ENCODE measurements at places on chromosomes 2 and 18.

DNA sequence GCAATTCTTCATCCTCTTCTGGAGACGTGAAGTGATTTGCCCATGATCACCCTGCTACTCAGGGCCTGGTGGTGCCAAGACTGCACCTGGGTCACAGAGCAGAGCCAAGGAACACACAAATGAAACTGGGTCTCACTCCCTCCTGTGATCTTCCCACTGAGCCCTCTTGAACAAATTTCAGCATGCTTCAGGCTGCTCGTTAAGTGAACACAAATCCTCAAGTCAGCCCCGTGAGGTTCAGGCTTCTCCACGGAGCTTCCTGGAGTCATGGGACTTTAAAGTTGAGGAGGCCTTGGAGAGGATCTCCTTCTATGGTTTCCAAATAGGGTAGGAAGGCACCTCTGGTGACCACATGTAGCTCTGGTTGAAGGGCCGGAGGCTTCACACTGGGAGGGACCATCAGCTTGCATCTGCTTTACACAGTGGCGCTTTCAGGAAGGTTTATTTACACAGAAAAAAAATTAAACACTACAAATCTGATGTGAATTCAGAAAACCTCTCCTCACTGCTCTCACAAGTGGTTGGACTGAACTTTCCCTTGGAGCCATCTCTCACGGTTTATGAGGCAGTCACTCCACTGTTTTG, 255.4 kb downstream of the LOXHD1 start:
- no peak for DNase-seq

- no peak for DNase-seq
Observed at GRCh38 chr2:216663846-216664245, 30.6 kb downstream of the IGFBP2 start.

DNA sequence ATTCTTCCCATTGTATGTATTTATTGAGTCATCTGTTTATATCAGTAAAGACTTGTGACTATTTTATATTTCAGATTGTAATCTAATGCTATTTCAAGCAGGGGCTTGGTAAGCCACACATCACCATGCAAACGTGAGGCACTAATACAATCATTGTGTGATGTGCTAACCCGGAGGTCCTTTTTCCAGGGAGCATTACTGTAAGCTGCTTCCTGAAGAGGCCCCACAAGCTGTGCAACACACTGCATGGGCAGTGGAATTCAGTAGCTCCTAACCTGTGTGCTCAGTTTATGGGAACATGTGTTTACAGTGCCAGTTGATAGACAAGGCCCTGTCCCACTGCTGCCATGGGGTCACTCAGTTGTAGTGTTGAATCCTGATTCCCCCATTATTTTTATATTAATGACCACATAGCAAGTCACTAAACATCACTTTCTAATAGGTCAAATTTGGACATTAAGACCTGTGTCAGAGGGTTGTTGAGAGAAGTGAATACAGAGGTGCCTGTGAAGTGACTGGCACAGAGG, 162.9 kb downstream of the FHOD3 start:
- no peak for DNase-seq

DNA sequence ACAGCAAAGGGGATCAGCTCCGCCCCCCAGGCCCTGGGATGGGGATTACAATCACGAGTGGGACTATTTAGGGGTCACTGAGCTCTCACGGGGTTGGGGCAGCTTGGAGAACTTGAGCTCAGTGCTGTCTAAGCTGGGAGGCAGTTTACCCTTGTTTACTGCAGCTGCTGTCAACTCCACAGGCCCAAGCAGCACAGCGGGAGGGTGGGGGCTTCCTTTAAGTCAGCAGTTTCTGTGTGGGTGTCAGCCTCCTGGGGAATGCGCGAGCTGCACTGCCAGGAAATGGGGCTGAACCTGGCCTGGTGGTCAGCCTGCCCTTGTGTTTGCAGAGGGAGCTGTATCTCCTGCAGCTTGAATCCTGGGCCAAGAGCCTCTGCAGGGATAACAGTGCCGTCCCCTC, 29.8 kb downstream of the TOGARAM2 start:
- no peak for DNase-seq

DNA sequence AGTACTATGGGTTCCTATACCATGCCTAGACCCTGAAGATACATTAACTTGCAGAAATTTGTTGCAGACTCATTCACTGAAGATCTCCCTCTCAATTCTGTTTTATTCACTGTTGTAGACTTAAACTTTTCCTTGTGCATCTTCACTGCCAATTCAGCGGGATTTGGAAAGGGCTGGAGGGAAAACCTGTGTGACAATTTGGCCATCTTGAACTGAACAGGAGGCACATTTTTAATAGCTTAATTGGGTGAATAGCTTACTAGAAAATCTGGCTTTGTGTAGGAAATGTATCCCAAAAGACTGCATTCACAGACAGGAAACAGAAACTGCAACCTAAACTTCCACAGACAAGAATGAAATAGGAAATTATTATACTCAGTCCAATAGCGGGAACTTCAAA, 512.3 kb downstream of the XIRP2 start:
- no peak for DNase-seq

DNA sequence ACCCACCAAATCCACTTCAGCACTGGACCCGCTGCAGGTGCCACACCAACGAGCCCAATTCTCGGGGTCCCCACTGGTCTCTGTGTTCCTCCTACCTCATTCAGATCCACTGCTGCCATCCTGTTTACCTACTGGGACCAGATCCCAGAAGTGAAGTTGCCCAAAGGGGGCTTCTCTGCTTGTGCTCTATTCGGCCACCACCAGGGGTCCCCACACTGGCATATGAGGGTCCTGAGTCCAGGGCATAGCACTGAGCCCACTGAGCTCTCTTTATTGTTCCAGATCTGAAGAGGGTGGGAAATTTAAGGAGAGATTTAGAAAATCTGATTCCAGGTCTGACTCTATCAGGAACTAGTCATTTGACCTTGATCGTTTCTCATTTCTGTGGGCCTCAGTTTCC, 2.4 kb downstream of the GPR45 start:
- peak; percentile 14 for DNase-seq

GRCh38 chr2:55401124-55401523, 18.5 kb downstream of the CCDC88A start:
- no peak for DNase-seq

GRCh38 chr2:235928751-235929370, 239.3 kb downstream of the GBX2 start:
- no peak for DNase-seq

- no peak for DNase-seq
Observed at GRCh38 chr2:10188729-10189305, 66.3 kb downstream of the RRM2 start.

GRCh38 chr2:127841466-127842178, 16.3 kb downstream of the POLR2D start:
- no peak for DNase-seq

- no peak for DNase-seq
Observed at GRCh38 chr2:10056439-10056838, 13.1 kb downstream of the KLF11 start.

- no peak for DNase-seq
Observed at GRCh38 chr18:63445037-63445436, 22.8 kb upstream of the VPS4B start.

- peak; percentile 92 for DNase-seq
Observed at GRCh38 chr18:50297621-50298442, 10.3 kb upstream of the CXXC1 start.

GRCh38 chr2:239355724-239356123, 45.1 kb downstream of the HDAC4 start:
- DNase-seq, result no peak

- DNase-seq, result no peak
Observed at GRCh38 chr2:210440206-210440605, 36.4 kb downstream of the LANCL1 start.

GRCh38 chr18:8107426-8107825, 501.8 kb upstream of the RAB12 start:
- no peak for DNase-seq

GRCh38 chr18:10265560-10266333, 188.7 kb upstream of the APCDD1 start:
- DNase-seq, result peak; percentile 35

DNA sequence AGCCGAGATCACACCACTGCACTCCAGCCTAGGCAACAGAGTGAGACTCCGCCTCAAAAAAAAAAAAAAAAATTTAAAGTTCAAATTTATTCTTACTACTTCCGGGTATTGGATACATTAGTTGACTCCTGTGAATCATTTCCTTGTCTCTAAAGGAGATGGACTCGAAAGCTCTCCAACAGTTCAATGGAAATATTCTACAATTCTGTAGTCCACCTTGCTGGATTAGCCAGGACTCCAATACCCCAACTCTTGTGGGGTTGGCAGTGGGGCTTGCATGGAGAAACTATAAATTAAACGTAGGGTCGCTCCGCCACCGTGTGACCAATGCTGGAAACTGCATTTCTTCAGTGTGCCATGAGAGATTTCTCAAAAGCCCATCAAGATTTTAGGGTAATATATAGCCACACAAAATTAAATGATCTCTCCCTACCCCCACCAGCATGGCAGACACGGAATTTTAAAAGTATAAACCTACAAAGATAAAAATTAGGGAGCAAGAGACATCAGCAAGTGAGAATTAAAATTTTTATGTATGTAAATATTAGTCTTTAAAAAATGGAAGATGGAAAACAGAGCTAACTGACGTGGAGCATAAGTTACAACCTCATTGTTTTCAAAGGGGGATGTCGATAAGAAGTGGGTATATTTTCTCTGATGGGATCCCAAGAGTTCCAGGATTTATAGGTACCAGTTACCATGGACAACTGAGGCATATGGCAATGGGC, 27.8 kb upstream of the GAREM2 start:
- peak; percentile 87 for DNase-seq

DNA sequence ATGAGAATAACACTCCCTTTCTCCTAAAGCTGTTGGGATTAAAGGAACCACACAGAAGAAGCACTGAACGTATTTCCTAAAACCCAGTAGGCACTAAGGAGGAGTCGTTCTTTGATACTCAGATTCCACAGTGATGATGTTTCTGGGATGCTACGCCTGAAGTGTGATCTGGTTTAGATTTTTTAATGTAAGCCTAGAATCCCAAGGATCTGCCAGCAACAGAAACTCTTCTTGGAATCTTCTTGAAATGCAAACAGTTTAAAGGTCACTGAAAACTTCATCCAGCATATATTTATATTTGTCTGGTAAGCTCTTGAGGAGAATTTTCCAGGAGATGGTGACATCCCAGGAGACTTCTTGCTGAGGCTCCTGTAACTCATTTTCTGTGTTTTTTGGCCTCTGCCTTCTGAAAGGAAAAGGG, 247.6 kb upstream of the TRIB2 start:
- DNase-seq, result no peak

DNA sequence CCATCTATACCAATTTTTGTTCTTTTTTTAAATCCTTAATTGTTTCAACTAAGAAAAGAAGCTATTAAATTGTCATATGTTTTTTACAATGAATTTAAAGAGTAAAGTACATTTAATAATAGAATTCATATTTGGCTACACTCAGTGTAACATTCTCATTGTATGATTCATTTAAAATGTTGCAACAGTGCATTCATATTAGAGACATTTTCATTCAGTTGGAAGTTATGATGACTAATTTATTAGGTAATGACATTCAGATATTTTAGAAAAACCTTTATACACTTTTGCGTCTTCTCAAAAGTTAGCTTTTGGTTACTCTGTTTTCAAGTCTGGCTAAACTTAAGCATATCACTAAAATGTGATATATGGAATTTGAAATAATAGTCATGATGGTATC, 887.5 kb upstream of the NRXN1 start:
- no peak for DNase-seq

GRCh38 chr2:9097239-9097638, 93.8 kb upstream of the MBOAT2 start:
- no peak for DNase-seq

- peak; percentile 80 for DNase-seq
Observed at GRCh38 chr2:226118471-226119429, 680.9 kb downstream of the IRS1 start.

GRCh38 chr18:62529597-62529996, 6.8 kb downstream of the ZCCHC2 start:
- no peak for DNase-seq

DNA sequence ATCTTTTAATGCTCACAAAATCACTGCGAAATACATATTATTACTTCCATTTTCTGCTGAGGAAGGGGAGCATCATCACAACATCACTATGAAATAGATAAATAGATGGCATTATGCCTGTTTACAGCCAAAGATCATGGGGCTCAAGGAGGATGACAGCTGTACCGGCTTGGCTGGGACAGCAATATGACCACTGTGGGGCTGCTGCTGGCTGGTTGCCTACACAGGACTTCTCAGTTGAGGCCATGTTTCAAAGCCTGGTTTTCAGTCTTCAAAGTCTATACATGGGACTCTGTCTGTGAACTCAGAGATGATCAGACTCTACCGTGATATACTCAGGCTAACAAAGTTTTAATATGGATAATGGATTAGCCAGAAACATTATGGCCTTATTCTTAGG, 58.7 kb downstream of the SPATS2L start:
- no peak for DNase-seq

DNA sequence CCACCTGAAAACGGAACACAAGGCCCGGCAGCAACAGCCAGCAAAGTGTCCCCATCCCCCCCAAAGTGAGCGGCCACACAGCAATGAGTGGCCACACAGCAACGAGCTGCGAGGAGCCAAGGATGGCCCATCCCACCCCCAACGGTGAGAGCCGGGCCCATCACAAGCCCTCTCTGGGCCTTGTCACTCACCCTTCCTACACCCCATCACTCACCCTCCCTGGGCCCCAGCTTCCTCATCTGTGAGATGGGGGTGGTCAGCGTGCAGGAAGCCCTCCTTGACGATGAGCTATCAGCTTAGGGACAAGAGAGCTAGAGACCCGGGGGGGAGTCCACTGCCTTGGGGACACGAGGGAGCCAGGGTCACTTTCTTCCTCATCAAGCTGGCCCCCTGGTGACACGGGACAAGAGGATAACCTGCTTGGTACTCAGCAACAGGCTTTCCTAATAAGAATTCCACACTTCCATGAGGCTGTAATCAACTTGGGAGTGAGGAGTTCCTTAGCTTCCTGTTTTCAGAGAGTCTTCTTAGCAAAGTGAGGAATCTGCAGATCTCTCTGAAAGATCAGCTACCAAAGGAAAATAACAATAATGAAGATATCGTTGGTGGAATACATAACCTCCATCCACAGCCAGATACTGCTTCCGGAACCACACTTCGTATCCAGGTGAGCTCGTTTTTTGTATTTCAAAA, 92.8 kb downstream of the HDAC4 start:
- no peak for DNase-seq

GRCh38 chr2:10576456-10576855, 113.3 kb downstream of the NOL10 start:
- no peak for DNase-seq

DNA sequence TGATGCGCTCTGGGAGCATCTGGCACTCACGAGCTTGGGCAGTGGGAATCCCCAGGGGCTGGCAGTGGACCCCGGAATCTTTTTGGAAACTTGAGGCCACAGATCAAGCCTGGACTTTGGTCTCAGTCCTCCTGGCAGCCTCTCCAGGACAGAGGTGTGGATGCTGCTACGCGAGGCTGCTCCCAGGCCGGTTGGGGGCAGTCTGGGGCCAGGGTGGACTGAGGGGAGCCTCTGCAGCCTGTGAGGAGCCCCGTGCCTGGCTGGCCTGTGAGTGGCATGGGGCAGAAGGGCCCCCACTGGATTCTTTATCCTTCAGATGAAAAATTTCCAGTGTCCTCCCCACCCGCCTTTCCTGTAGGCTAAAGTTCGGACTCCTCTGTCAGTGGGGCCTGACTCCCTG, 12.7 kb upstream of the DES start:
- no peak for DNase-seq

GRCh38 chr2:19137433-19137832, 221.0 kb downstream of the OSR1 start:
- DNase-seq, result no peak

Data from hematopoietic multipotent progenitor cell treated with erythropoietin and hydrocortisone succinate and interleukin-3 and kit ligand, for 6 days (in vitro differentiated cells).